Pons (tissue), 1 donor: ENCODE measurements at places on chromosomes 3 and 15.

DNA sequence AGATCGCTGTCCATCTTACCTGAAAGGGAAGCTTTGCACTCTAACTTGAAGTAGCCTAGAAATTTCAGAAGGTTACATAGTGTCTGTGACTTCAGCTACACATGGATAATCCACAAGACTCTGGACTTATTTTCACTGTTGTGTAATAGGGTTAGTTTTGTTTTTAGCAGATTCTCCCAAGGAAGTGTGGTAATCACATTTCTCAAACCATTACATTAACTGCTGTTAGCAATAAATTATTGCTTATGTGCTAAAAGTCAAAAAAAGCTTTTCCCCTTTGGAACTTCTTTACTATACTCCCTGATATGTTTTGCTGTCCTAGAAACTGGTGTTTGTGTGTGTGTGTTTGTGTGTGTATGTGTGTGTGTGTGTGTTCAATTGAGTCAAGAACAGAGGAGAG lies 351.8 kb upstream of the TPRG1 start:
- DNase-seq, result peak; percentile 21

DNA sequence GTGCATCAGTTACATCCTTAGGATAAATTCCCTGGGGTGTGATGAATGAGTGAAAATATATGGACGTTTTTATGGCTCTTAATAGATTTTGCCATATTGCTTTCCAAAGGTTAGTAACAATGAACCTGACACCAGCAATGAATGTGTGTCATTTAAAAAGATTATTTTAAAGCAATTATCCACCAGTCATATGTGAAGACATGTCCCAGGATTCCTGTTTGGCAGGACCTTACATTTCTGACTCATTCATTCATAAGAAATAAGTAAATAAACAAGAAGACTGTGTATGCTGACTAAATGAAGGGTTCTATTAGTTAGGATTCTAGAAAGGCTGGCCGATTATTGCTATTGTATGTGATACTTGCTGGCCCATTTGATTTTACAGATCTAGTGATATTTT lies 201.5 kb downstream of the SOX2 start:
- DNase-seq, result no peak

DNA sequence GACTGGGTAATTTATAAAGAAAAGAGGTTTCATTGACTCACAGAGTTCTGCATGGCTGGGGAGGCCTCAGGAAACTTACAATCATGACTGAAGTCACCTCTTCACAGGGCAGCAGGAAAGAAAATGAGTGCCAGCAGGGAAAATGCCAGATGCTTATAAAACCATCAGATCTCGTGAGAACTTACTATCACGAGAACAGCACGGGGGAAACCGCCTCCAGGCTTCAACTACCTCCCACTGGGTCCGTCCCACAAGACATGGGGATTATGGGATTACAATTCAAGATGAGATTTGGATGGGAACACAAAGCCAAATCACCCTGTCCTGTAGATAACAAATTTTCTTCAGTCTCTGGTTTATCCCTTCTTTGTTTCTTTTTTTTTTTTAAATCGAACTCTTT lies 31.0 kb upstream of the AVEN start:
- DNase-seq, result no peak

DNA sequence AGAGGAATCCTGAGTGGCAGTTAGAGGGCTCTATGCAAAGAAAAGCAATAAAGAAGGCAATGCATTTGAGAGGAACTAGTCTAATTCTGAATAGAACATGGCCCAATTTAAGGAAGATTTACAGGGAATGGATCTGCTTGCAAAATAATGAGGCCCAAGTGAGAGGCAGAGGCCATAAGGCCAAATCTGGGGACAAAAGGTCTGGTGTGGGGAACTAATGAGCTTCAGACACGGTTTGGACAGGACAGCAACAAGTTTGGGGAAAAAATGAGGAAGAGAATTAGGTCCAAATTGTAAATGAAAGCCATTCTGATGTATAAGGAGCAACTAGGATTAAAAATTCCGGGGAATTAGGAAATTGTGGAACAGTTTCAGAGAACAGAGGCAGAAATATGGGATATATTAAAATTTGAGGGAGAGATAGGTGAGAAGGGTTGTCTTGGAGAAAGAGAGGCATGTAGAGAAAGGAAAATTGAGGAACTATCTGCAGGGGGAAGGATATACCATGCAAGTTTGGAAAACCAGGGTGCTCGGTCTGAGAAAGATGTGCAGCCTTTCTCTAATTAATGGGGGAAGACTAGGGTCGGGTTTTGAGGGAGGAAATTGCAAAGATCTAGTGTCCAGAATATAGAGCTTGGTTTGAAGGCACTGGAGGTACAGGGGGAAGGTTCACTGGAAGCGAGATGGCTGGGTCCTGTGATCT lies 73.8 kb downstream of the RBPMS2 start:
- peak; percentile 54 for DNase-seq

DNA sequence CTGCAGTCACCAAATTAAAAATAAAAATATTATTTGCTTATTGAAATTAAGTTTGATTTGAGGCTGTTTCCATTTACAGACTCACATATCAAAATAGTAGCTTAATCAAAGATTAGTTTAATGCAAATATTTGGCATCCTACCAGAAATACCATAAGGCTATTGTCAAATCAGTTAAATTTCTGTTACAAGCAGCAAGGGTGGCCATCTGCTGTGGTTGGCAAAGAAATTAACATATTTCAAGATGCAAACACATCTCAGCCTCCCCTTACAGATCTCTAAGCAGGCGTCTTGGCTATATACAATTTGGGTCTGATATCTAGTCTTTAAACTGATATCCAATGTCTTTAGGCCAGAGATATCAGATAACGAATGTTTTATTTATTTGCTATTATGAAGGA lies 83.2 kb upstream of the NEDD4 start:
- DNase-seq, result no peak

DNA sequence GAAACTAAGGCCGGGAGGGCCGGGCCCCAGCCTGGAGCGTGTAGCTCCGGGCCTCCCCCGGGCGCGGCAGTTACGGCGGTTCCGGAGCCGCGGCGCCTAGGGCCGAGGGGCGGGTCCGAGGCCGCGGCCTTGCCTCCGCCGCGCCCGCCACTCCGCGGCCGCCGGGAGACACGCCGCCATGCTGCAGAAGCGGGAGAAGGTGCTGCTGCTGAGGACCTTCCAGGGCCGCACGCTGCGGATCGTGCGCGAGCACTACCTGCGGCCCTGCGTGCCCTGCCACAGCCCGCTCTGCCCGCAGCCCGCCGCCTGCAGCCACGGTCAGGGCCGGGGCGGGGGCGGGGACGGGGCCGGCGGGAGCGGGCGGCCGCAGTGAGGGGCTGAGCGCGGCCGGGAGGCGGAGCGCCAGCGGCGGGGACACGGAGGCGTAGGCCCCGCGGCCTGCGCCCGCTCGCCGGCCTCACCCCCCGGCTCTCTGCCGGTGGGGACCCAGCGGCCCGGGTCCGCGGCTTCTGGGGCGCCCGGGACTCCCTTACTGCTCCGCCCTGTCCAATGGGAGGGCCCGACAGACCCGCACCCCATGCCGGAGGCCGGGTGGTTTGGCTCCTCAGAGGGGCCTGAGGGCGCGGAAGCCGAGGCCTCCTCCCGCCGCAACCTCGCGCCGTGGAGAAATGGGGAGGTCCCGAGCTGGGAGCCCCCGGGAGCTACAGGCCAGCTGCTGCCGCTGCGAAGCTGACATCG lies at the start of gene DIS3L:
DIS3L (plus strand) TSS at position 150 of the 738 bp plus-strand sequence; CDS start at position 179, 29 bp downstream.
- DNase-seq, result no peak

DNA sequence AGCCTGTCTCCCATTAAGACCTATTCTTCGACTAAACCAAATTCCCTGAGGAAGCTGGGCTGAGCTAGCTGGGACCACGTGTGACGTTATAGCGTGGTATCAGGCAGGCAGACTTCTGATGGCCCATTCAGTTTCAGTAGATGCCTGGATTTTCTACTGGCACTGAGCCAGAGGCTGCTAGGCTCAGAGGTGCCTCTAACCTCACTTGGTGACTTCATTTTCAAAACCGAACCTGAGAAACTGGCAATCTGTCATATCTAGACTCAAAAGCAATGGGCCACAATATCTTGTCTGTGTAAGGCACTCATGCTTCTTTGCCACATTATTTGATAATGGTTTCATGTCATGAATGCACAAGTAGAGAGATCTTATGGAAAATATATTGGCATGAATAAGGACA lies 352.1 kb upstream of the AZI2 start:
- no peak for DNase-seq

DNA sequence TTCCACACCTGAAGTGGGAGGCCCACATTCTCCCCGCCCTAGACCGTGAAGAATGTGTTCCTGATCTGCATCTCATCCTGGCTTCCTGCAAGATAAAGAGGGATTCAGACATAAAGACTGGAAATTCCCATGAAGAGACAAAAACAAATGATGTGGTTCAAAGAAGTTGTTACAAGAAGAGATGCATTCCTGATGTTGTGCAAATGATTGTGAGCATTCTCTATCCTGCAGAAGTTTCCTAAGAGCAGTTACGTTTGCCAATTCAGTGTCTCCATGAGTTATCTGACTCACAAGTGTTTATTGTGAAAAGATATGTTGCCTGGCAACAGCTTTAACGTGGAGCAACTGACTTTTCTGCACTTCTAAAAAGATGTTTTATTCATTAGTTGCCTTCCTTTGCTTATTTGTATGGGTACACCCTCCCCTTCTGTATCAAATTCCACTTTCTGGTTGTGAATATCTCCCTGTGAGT lies 107.8 kb downstream of the ZIC4 start:
- DNase-seq, result peak; percentile 1

DNA sequence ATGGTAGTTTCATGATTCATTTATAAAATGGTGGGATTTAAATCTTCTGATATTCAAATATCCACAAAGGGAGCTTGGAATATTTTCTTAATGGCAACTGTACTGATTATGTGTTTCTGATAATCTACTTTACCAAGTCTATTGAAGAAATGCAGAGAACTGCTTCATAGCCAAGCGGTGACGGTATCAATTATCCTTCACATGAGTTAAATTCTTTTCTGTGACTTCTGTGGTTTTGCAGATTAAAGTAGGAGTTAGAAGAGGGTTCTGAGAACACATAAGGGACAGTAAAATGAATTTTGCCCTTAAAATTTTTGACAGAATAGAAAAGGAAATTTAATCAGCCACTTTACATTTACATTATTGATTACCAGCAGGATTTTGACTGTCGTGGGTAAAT lies 563.2 kb downstream of the GBE1 start:
- DNase-seq, result no peak

- no peak for DNase-seq
Observed at GRCh38 chr15:99084965-99085364, 19.9 kb upstream of the SYNM start.

GRCh38 chr15:90994059-90994416 lies 297 bp downstream of the PRC1 start:
- no peak for DNase-seq

DNA sequence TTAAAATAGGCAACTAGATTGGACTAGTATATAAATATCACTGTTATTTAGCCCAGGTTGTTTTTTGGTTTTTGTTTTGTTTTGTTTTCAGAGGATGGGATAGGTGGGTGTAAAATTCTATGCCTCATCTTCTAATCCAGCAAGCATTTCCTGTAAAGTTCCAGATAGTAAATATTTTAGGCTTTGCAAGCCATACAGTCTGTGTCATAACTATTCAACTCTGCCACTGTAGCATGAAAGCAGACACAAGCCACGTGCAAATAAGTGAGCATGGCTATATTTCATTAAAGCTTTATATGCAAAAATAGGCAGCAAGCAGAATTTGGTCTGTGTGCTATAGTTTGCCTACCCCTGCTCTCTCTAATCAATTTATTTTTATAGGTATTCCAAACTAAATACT lies 657.3 kb upstream of the TGFBR2 start:
- DNase-seq, result no peak

DNA sequence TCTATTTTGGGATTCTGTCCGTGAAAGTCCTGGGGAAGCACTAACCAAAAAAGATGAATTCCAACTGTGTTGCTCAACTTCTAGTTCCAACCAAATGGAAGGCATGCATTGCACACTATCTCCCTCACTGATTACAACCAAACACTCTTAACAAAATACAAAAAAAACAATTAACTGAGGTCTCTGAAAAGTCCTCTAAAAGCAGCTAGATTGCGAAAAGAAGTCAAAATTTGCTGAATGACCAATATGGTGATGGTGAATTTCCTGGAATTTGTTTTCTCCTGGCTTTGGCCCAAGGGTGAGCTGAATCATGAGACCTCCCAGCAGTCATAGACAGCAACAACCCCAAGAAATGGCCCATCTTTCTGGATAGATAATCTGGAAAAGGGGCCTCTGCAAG lies 28.3 kb downstream of the CYP19A1 start:
- no peak for DNase-seq

GRCh38 chr15:81265256-81265943 lies 58.5 kb downstream of the STARD5 start:
- DNase-seq, result no peak

GRCh38 chr15:72197041-72197459 lies 537 bp downstream of the GRAMD2A start:
- no peak for DNase-seq
